Tibial nerve (tissue), 4 donors: ENCODE measurements at places on chromosomes 3 and 15. TPM values are rescaled to one million over a fixed set of nuclear protein-coding genes. Genes with fewer than 3 reads are reported as not detected.

DNA sequence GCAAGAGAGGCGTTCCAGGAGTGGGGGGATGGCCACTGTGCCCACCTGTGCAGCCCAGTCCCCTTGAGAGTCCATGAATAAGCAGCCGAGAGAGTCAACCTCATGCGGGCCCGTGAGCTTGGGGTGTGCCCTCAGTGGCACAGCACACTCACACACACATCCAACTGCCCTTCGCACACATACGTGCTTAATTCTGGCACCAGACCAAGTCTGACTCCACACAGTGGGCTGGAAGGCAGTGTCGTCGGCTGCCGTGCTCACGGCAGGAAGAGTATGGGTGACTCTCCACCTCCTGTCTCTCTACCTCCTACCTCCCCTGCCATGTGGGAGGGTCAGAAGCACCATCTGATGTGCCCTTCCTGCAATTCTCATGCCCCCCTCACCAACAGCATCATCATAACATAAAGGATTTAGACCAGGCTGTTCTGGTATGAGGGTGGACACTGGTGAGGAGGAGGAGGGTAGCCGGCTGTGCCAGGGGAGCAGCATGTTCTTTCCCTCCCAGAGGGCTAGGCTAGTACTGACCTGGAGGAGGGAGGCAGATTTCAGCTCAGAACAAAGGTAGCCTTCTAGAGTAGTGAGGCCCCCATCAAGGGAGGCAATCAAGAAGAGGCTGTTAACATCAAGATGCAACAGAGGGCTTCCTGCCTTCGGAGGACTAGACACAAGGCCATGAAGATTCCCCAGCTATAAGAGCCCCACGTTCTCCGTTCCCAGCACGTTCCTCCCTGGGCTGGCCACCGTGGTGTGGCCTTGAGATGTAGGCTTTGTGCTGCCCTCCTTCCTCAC is 5.3 kb upstream of the STRA6 start:
- DNase-seq: no peak

DNA sequence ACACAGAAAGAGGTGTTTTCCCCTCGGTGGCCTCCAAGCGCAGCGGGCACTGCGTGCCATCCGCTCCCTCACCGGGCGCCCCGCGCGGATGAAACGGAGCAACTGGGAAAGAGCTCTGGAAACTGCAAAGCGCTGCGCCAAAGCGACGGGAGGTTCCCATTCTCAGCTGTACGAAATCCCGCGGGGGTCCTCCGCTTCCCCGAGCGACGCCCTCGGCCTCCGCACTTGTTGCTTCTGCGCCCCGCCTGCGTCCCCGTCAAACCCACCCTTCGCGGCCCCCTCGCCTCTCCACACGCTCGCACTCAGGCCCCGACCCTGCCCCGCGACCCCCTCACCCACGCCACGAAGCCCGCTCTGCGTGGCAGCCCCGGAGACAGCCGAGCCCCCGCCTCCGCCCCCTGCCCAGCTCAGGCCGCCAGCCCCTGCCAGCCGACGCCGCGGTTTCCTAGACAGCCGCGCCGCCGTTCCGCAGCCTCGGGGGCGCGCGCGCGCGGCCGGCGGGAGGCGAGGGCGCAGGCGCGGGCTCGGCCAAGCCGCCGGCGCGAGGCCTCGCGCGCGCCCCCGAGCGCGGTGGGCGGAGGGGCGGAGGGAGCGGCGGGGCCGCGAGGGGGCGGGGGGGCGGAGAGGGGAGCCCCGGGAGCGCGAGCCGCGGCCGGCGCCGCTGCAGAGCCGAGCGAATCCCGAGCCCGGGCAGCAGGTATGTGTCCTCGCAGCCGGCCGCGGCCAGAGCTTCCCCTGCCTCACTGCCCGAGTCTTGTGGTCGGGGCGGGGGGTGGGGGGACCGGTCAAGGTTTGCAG is at the start of gene TMEM266:
TMEM266 (plus strand) TSS at position 666 of the 798 bp plus-strand sequence. CDS start 74,279 bp downstream, outside the sequence.
- DNase-seq: no peak

DNA sequence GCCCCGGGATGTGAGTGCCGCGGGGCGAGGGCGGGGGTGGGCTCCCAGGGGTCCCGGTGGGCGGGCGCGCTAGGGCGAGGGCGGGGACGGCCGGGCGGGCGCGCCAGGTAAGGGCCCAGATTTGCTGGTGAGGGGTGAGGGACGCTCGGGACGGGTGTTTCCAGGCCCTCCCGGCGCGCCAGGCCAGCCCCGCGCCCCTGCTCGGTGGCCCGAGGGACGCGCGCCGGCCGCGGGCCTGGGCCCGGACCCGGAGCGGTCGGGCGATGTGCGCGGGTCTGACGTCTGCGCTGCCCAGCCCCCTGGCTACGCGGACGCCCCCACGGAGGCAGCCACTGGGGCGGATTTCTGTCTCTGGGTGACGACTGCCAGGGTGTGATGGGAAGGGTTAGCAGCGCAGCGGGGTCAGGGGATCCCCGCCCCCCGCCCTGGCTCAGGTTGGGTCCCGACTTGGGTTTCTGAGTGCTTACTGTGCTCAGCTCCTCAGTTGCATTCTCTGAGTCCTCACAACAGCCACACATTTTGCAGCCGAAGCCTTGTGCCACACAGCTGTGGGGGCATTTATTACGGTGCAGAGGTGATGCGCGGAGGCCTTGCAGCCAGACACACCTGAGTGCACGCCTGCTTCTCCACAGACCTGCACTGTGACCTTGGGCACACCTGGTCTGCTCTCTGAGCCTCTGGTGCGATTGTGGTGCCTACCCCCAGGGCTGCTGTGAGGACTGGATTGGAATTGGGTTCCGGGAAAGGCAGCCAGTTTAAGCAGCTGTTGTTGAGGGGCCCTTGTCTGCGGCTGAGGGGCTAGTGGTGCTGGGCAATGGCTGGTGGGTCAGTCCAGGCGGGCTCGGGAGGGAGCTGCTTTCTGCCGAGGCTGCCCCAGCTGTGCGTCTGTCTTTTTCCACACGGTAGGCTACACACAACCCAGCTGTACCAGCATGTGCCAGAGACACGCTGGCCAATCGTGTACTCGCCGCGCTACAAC is 523 bp downstream of the HDAC11 start:
- DNase-seq: no peak

DNA sequence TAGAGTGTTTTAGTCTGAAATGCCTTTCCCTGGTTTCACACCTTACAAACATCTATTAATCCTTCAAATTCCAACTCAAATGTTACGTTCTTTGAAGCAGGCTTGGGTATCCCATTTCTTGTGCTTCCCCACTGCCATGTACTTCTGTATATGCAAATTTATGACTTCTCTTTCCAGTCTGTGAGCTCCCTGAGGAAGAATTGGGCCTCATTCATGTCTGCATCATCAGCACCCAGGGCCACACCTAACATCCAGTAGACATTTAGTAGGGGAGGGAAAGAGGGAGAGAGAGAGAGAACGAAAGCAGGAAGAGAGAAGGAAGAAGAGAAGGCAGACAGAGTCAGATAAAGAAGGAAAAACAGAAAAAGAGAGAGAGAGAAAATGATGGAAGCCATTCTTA is 53.3 kb upstream of the KY start:
- no peak for DNase-seq

- DNase-seq: no peak
These were observed 16.1 kb downstream of the ALS2CL start for GRCh38 chr3:46677411-46677726.

DNA sequence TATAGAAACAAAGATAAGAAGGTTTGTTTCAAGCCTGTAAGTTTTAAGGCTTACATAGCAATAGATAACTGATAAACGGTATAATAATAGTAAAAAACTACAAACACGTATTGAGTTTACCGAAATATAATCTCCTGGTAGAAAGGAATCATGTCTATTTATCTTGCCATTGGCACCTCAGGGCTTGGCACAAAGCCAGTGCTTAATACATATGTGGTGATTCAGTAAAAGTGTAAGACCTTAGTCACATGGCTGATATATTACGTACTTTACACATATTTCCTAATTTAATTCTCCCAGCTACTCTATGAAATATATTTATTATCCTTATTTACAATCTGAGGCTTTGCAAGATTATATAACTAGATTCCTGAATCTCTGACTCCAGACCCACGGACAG is 32.0 kb upstream of the SLCO3A1 start:
- no peak for DNase-seq

- DNase-seq: no peak
These were observed 105.4 kb downstream of the ABHD5 start for GRCh38 chr3:43796041-43796596.

- DNase-seq: no peak
These were observed 11.7 kb downstream of the ITGA11 start for GRCh38 chr15:68420186-68420684.

DNA sequence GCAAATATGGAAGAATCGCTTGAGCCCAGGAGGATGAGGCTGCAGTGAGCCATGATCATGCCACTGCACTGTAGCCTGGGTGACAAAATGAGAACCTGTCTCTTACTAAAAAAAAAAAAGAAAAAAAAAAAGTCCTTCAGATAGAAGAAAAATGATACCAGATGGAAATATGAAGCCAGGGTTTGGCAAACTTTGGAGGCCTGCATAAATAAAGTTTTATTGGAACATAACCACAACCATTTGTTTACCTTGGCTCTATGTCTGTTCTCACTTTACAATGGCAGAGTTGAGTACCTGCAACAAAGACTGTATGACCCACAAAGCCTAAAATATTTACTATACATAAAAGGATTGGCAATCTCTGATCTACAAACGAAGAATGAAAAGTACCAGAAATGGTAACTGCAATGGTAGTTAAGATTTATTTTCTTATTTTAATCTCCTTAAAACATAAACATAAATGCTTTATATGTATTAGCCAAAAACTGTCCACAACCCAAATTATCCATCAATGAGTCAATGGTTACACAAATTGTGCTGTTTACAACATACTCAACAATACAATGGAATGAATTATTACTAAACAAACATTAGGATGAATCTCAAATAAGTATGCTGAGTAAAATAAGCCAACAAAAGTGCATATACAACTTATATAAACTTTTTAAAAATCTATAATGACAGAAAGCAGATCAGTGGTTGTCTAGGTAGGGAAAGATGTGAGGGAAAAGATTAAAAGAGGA is 41.8 kb downstream of the GOLGB1 start:
- no peak for DNase-seq

- DNase-seq: no peak
These were observed 355.0 kb downstream of the RBMS3 start for GRCh38 chr3:29635888-29636287.

DNA sequence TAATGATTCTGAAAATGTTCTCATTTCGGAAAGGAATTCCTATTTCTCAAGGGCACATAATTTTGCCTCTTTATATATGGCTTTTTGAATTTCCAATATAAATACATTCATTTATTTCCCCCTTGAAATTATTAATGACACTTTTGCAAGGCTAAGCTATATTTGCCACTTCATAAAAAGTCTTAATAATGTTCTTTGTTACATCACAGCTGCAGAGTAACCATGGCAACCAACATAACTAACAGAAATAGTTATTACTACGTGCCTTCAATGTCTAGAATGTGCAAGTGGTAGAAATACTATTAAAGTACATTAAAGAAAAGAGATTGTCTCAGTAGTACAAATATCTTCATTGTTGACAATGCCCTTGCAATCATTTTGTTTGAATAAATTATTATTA is 471.8 kb downstream of the C3orf38 start:
- DNase-seq: no peak

DNA sequence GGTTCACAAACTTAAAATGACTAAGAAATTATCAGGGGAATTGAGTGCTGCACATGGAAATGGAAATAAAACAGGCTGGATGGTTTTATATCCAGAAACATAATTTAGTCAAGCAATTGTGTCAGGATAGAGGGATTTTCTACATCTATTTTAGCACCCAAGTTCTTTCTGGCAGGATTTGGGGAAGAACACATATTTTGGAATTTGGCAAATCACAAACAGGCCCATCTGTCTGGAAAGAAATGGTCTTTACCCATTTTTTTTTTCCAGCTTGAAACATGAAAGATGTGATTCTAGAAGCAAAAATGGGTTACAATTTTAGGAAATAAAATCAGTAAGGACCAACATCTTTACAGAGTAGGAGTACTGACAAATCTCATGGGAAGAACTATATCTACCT is 14.4 kb upstream of the UNC13C start:
- DNase-seq: no peak

GRCh38 chr3:48957006-48957705 is 32.9 kb upstream of the P4HTM start:
- DNase-seq: no peak

- no peak for DNase-seq
These were observed 247.5 kb downstream of the NR1D2 start for GRCh38 chr3:24192469-24193056.

GRCh38 chr3:129563850-129564535 is 21.0 kb downstream of the H1-8 start:
- DNase-seq: no peak

DNA sequence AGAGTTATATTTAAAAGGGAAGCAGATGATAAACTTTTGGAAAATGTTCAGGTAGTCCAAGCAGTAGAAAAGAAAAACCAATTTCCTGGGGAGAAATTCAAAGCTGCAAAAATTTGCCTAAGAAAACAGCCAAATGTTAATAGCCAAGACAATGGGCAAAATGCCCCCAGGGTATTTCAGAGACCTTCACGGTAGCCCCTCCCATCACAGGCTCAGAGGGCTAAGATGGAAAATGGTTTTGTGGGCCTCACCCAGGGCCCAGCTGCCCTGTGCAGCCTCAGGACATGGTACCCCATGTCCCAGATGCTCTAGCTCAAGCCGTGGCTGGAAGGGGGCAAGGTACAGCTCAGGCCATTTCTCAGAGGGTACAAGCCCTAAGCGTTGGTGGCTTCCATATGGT is 391.0 kb downstream of the ZIC4 start:
- DNase-seq: no peak

DNA sequence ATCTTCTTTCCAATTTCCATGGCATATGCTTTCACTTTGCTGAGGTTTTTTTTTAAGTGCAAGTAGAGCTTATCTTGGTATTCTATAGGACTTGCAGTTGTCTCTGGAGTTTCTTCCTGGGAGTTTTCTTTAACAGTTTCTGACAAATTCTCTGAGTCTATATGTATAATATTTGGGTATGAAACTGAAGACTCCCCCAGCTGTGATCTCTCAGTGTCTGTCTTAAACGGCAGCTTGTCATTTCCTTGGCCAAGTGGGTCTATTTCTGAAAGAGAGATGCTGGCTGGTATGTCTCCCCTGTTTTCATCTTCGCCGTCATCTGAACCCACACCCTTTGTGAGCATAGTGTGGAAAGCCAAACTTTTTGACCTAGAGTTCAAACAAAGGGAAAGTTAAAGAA is 73.3 kb upstream of the PTX3 start:
- DNase-seq: no peak

GRCh38 chr3:103609472-103609871 is 1174.7 kb downstream of the ZPLD1 start:
- no peak for DNase-seq

- DNase-seq: no peak
These were observed 6.0 kb upstream of the FEZF2 start for GRCh38 chr3:62379321-62379798.

Gene FAM107A
- 197 TPM for total RNA-seq

Gene PEX11A
- total RNA-seq: 10.5 TPM

Gene EAF1
- 26.4 TPM for total RNA-seq

Gene MFGE8
- total RNA-seq: 553 TPM

Gene GOLGA6D
- not detected for total RNA-seq

Gene PROS1
- 179 TPM for total RNA-seq

Gene SLCO3A1
- 14.7 TPM for total RNA-seq

Gene NTRK3
- 82.3 TPM for total RNA-seq

Gene BDH1
- total RNA-seq: 15.1 TPM

Gene GOLGA6L9
- 2.7 TPM for total RNA-seq
